ENCODE measurements at places on chromosomes 3 and 15. TPM values are rescaled to one million over a fixed set of nuclear protein-coding genes. Genes with fewer than 3 reads are reported as not detected.

The MKRN2OS gene
- not detected for total RNA-seq

The FBXO40 gene
- total RNA-seq: 0.09 TPM

The ABCC5 gene
- total RNA-seq: 33.5 TPM

The GLDN gene
- 21.8 TPM for total RNA-seq

The FGF7 gene
- 21.9 TPM for total RNA-seq

The TMCO5A gene
- total RNA-seq: not detected

DNA sequence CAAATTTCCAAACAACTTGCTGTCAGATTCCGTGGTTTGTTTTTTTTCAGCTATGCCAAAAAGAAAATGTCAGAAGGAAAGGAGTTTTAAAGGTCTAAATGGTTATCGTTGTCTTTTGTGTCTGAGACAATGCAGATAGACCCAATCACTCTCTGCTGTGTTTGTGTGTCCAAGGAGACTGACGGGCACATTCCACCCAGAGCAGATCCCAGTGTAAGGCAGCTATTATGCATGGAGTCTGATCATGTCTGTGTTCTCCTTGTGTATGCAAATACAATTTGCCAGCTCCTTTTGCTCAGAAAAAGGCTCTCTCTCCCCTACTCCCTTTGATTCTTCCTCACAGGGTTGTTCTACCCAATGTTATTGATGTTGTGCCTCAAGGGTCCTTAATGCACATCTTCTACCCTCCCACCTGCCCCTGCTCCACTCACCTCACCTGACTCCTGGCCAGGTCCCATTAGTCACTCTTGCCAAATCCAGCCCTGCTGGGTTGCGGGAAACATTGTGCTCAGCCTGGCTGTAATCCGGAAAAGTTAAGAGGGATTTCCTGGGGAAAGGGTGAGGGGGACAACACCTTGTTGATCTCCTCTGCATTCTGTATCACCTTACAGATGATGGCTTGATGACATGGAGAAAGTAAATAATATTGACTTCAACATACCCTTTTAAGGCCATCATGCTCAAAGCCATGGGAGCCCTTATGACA is 61.0 kb downstream of the OTOL1 start:
- H3K27me3 ChIP-seq: no peaks in the 10 kb centered on the region
- no peaks in the 10 kb centered on the region for H3K4me1 ChIP-seq
- H3K36me3 ChIP-seq: no peaks in the 10 kb centered on the region
- H3K4me3 ChIP-seq: no peak overlapping the region
- no peak overlapping the region for H3K27ac ChIP-seq

GRCh38 chr3:172467170-172467824 is 19.0 kb upstream of the GHSR start:
- H3K27ac ChIP-seq: no peak overlapping the region
- H3K4me3 ChIP-seq: no peak overlapping the region
- H3K36me3 ChIP-seq: no peaks in the 10 kb centered on the region
- H3K4me1 ChIP-seq: no peaks in the 10 kb centered on the region
- no peaks in the 10 kb centered on the region for H3K27me3 ChIP-seq
- no peak for DNase-seq

DNA sequence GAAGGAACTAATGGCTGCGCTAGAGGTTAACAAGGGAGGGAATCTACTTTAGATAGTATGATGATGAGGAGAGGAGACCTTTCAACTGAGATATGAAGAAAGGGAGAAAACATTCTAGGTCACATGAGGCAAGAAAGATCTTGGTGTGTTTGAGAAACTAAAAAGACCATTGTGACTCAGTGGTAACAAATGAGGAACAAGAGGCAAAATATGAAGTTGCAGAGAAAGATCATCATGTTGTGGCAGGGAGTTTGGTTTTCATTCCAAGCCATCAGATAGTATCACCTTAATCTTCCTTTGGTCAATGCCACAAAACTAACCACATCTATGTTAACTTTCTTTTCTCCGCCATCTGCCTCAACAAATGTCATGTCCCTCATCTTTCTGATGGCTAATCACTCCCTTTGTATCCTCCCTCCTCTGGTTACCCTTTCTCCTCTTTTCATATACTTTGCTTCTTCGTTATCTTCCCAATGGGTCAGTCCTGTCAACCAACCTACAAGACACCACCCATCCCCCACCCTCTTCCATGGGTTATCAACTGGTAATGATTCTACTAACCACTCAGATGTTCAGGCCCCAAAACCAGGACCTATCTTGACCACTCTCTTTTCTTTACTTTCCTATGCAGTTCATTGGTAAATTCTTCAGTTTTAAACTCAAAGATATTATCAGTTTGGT is 2.4 kb upstream of the PDCD6IP start:
- no peak overlapping the region for H3K4me3 ChIP-seq
- H3K27me3 ChIP-seq: no peaks in the 10 kb centered on the region
- peaks cover 22% of the 10 kb centered on the region for H3K4me1 ChIP-seq
- DNase-seq: no peak

DNA sequence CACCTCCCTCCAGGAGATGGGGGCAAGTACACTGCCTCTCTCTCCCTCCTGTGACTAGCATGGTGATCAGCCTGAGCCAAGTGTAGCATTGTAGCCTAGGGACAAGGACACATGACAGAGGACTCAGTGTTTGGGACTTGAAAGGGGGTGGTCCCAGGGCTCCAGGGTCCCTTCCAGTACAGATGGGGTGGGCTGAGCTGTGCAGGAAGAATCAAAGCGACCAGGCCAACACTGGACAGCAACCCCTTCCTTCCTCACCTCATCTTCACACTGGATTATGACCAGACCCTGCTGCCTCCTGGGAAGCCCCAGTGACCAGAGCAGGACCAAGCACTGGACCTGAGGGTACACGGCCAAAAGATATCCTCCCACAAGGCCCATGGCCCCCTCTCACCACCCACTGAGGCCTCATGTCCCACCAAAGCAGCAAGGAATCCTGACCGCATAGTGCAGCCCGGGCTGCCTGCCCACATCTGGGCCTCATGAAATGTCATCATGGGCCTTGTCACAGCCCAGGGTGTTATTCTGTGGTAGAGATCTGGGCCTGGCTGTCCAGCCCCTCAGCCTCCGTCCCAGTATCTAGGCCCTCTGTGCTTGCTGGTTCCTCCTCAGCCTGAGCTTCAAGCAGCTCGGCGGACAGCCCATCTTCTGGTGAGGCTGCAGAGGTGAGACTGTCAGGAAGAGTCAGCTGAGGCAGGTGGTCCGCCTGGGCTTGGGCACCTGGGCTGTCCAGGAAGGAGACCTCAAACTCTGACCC is 9.5 kb downstream of the GORASP1 start:
- no peak for DNase-seq
- H3K4me1 ChIP-seq: peaks cover 6% of the 10 kb centered on the region

GRCh38 chr3:170792471-170792870 is 77.5 kb downstream of the RPL22L1 start:
- H3K4me3 ChIP-seq: no peak overlapping the region
- no peak overlapping the region for H3K27ac ChIP-seq
- no peak for DNase-seq

GRCh38 chr3:112127522-112128494 is 5.2 kb downstream of the GCSAM start:
- no peaks in the 10 kb centered on the region for H3K27me3 ChIP-seq
- no peak overlapping the region for H3K27ac ChIP-seq
- H3K4me1 ChIP-seq: no peaks in the 10 kb centered on the region
- no peaks in the 10 kb centered on the region for H3K36me3 ChIP-seq
- no peak for DNase-seq

GRCh38 chr15:32853592-32853991 is 135.8 kb downstream of the GREM1 start:
- no peak for DNase-seq
- H3K36me3 ChIP-seq: peaks cover 10% of the 10 kb centered on the region
- H3K4me1 ChIP-seq: no peaks in the 10 kb centered on the region
- no peak overlapping the region for H3K4me3 ChIP-seq
- no peak overlapping the region for H3K27ac ChIP-seq

GRCh38 chr15:28919201-28919635 is 33.4 kb downstream of the APBA2 start:
- DNase-seq: peak; percentile 57
- no peaks in the 10 kb centered on the region for H3K4me1 ChIP-seq
- no peaks in the 10 kb centered on the region for H3K27me3 ChIP-seq
- no peak overlapping the region for H3K4me3 ChIP-seq
- no peak overlapping the region for H3K27ac ChIP-seq
- no peaks in the 10 kb centered on the region for H3K36me3 ChIP-seq

DNA sequence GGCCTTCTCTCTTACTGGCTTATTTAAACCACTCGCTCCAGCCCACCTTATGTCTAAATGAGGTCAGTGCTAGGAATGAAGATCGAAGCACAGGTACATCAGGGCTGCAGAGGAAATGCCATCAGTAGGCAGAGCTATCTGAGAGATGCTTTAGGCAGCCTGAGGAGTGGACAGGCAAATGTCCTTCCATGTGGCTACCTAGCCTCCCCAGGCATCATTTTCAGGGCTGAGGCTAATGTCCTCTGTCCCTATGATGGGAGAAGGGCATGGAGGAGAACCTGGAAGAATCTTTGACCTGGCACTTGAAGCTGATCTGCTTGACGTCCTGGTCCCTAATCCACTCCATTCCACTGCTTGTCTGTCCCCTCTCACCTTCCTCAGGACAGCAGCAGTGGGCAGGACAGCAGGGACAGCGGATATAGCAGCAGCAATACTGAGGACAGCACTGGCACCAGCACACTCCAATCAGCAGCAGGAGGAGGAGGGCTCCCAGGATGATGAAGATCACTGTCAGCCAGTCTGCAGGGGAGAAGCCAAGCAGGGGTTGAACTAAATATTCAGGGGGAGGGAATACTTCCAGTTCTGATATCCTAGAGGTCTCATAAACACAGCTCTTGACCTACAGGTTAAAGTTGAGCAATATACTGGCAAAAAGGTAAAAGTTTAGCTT is 21.0 kb downstream of the ILDR1 start:
- no peaks in the 10 kb centered on the region for H3K4me1 ChIP-seq
- no peaks in the 10 kb centered on the region for H3K36me3 ChIP-seq
- no peak for DNase-seq
- no peak overlapping the region for H3K27ac ChIP-seq

- H3K27ac ChIP-seq: no peak overlapping the region
- no peaks in the 10 kb centered on the region for H3K36me3 ChIP-seq
- no peaks in the 10 kb centered on the region for H3K27me3 ChIP-seq
- H3K4me3 ChIP-seq: no peak overlapping the region
Measured at GRCh38 chr15:78427953-78428352, 10.1 kb upstream of the IREB2 start.

DNA sequence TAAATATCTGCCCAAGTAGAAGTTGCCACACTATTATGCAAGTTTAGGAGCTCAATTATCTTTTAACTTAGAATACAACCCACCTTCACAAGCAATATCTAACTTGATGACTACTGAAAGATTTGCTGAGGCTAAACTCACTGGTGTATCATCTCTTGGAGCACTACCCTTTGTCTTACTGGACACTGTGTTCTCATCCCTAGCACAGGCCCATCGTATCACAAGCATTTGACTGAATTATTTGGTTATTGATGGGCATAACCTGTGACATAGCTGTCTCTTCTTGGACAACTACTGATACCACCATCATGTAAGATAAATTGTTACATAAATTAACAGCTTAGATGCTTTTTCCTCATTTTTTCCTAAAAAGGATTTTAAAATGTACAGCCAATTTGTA is 216.2 kb upstream of the THBS1 start:
- no peaks in the 10 kb centered on the region for H3K27me3 ChIP-seq
- H3K4me1 ChIP-seq: peaks cover 7% of the 10 kb centered on the region
- no peak for DNase-seq
- no peak overlapping the region for H3K4me3 ChIP-seq
- no peaks in the 10 kb centered on the region for H3K36me3 ChIP-seq
- no peak overlapping the region for H3K27ac ChIP-seq

GRCh38 chr15:83764201-83764838 is 110.4 kb downstream of the ADAMTSL3 start:
- no peak overlapping the region for H3K4me3 ChIP-seq
- H3K4me1 ChIP-seq: peaks cover 4% of the 10 kb centered on the region
- no peak for DNase-seq
- no peaks in the 10 kb centered on the region for H3K36me3 ChIP-seq
- H3K27ac ChIP-seq: no peak overlapping the region

GRCh38 chr15:58393241-58393662 is 38.5 kb upstream of the LIPC start:
- DNase-seq: no peak
- no peaks in the 10 kb centered on the region for H3K27me3 ChIP-seq

DNA sequence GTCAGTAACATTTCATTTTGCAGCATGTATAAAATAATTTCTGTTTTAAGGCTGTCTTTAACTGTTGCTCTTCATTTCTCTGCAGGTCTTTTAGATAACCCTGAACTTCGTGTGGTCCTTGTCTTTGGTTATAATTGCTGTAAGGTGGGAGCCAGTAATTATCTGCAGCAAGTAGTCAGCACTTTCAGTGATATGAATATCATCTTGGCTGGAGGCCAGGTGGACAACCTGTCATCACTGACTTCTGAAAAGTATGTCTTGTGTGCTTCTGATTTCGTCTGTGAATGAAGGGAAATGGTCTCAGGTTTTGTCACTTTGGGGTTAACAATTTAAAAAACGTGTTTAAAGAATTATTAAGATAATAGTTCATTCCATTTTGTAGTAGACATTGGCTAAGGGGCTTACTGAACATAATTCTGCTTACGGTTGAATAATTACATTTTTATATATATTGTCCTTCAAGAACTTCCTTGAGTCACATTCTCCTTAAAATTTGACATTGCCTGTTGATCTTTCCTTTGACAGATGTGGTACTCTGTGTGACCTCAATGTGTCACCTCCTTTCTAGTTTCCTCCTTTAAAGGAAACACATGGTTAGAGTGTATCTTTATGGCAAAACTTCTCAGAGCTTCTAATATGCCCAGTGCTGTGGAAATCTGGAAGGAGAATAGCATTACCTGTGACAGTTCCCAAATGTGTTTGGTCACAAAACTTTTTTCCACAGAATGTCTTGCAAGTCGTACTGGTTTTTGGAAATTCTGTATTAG is 26.3 kb downstream of the FBXO22 start:
- no peak overlapping the region for H3K4me3 ChIP-seq
- H3K4me1 ChIP-seq: no peaks in the 10 kb centered on the region
- DNase-seq: no peak
- peaks cover 53% of the 10 kb centered on the region for H3K36me3 ChIP-seq

DNA sequence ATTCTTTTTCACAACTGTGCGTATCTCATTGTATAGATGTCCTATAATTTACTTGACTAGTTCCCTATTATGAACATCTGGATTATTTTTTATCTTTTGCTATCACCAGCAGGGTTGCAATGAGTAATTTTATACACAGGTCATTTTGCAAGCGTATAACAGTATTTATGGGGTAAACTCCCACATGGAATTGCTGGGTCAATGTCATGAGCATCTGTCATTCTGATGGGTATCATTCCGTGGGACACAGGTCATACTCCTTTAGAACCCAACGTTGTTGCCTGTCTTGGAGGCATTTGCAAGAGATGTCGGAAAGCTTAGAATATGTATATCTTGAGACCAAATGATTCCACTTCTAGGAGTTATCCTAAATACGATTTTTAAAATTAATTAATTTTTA is 12.9 kb downstream of the BHLHE40 start:
- H3K27me3 ChIP-seq: no peaks in the 10 kb centered on the region
- peaks cover 8% of the 10 kb centered on the region for H3K4me1 ChIP-seq
- DNase-seq: no peak
- no peak overlapping the region for H3K27ac ChIP-seq
- no peak overlapping the region for H3K4me3 ChIP-seq
- H3K36me3 ChIP-seq: no peaks in the 10 kb centered on the region
